HCT116 (cell line): ENCODE measurements at places on chromosomes 11 and 22.

GRCh38 chr11:81211050-81211449, 1522.6 kb downstream of the FAM181B start:
- DNase-seq = no peak

- no peak for DNase-seq
These were observed 63.7 kb downstream of the COPB1 start for GRCh38 chr11:14435717-14436512.

DNA sequence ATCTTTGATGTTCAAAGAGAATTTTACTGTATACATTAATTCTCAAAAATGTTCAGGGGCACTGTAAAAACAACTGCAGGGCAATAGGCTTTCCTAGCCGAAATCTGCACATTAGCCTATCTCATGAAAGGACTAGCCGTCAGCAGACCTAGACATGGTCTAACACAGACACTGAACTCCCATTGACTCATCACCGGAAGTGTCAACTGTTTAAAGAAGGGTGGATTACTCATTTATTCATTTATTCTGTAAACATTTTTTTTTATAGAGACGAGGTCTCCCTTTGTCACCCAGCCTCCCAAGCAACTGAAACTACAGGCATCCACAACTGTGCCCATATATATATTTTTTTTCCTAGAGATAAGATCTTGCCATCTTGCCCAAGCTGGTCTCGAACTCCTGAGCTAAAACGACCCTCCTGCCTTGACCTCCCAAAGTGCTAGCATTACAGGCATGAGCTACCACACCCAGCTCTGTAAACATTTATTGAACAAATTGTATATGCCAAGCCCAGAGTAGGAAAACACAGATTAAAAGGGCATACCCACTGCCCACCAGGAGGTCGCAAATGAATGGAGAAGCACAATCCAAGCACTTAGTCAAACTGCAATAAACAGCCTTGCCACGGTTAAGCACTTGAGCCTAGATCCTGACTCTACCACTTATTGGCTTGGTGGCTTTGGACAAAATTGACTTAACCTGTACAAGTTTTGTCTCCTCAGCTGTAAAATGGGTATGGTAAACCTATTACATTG, 26.6 kb downstream of the RAB30 start:
- DNase-seq = no peak

DNA sequence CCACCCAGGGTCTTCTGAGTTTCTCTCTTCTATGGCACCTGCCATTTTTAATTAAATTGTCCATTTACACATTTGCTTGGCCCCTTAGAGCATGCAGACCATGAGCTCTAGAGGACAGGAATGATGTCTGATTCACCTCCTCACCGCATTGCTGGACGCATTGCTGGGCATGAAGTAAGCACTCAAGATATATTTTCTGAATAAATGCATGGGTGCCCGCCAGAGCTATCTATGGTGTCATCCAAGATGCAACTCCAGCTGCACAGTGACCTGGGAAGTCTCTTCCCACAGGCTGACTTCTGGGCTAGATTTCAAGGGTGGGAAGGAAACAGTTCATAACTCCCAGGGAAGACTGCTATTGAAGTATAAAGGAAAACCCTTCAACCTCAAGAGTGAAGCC, 66.6 kb upstream of the ASPHD2 start:
- no peak for DNase-seq

- DNase-seq = no peak
These were observed 19.6 kb downstream of the AMOTL1 start for GRCh38 chr11:94787801-94788200.

DNA sequence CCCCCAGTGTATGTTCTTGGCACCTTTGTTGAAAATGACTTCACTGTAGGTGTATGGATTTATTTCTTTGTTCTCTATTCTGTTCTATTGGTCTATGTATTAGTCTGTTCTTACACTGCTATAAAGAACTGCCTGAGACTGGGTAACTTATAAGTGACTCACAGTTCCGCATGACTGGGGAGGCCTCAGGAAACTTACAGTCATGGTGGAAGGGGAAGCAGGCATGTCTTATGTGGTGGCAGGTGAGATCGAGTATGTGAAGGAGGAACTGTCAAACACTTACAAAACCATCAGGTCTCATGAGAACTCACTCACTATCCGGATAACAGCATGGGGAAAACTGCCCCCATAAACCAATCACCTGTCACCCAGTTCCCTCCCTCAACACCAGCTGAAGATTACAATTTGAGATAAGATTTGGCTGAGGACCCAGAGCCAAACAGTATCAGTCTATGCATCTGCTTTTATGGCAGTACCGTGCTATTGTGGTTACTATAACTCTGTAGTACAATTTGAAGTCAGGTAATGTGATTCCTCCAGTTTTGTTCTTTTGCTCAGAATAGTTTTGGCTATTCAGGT, 836.2 kb downstream of the DLG2 start:
- no peak for DNase-seq

- no peak for DNase-seq
These were observed 114.9 kb downstream of the KCNQ1 start for GRCh38 chr11:2559527-2560311.
